Erythroblast (primary cell): ENCODE measurements at places on chromosomes 1 and 21.

GRCh38 chr1:201764166-201764565, 64.8 kb upstream of the IPO9 start:
- DNase-seq: no peak

- no peak for DNase-seq
Observed at GRCh38 chr1:7018351-7018750, 233.1 kb downstream of the CAMTA1 start.

- no peak for DNase-seq
Observed at GRCh38 chr1:34696981-34697380, 57.9 kb upstream of the GJB5 start.

- DNase-seq: peak; percentile 85
Observed at GRCh38 chr1:165827268-165828102, at the start of gene UCK2. TSS of gene UCK2 (plus strand) at chr1:165827614. CDS start at chr1:165827834, 220 bp downstream.

- peak; percentile 76 for DNase-seq
Observed at GRCh38 chr21:34693192-34693810, 24.5 kb downstream of the CLIC6 start.

DNA sequence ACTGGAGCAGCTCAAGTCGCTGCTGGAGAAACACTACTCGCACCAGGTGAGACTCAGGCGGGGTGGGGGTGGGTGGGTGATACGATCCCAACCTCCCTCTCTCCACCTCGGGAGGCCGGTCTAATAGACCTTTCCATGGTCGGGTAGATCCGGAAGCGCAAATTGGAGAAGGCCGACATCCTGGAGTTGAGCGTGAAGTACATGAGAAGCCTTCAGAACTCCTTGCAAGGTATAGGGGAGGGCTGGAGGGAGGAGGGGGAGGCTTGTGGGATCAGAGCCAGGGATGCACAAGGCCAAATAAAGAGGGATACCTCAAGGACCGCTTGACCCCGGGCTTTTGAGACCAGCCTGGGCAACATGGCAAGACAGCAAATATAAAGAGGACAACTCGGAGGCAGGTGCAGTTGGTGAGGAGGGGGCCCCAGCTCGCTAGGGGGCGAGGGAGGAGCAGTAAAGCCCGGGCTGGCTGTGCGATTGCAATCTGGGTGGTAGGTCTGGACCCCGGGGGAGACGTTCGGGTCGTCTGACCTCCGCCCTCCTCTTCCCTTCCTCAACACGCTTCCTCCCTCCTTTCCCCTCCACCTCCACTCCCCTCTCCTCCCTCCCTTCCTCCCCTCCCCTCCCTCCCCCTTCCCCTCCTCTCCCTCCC, 546 bp downstream of the HES3 start:
- no peak for DNase-seq

GRCh38 chr1:201463071-201463552, 5.9 kb downstream of the PHLDA3 start:
- no peak for DNase-seq

DNA sequence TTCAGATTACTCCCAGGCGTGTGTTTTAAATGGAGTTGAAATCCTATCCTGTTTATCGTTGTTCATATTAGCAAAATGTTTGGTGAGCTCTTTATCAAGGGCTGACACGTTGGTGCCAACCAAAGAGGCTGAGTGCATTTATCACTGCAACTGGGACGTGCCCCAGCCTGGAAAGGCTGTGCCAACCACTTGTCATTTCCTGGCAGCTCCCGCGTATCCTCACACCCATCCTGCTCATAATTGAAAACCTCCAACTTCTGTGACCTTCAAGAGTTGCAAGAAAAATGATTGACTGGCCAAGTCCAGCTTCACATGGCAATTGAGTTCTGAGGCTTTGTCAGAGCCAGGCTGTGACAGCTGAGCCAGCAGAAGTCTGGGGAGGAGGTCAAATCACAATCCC, 43.7 kb upstream of the KCNA3 start:
- no peak for DNase-seq

GRCh38 chr1:116871779-116872146, 38.0 kb upstream of the PTGFRN start:
- no peak for DNase-seq

DNA sequence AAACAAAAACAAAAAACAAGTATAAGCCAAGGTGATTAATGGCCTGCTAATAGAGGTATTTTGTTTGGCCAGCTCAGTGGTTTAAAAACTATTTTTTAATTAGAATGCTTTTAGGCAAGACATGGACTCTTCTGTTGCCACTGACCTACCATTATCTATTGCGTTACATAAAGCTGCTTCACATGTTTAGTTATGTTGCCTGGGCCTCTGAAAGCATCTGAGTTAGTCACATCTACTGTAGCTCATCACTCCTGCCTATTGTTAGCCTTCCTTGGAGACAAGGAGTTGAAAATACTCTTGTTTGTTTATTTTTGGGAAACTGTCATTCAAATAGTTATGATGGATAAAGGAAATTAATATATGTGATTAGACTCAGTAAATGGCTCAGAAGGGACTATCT, 14.3 kb downstream of the DNAJB4 start:
- no peak for DNase-seq

- no peak for DNase-seq
Observed at GRCh38 chr1:119626841-119627240, 21.2 kb downstream of the ZNF697 start.

DNA sequence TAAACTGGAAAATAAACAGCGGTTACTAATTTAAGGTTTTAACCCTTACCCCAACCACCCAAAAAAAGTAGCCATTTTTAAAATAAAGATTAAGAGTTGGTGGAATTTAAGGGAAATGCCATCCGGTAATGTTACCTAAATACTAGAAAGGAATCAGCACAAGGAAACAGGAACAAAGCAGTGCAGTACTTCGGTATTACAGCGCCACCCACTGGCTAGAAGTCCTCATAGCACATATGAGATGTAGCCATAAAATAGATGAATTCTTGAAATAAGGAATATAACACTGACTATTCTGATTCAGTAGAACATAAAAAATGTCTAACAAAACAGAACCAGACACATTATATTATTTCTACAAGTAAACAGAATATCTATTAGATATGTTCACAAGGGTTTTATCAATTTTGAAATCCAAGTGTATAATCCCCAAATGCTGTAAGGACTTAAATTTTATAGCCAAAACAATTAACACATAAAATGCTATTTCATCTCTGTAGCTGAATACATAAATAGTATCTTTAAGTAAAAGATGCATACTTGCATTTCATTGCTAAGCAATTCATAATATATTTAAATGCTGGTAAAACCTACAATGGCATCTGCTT, 58.8 kb downstream of the FRRS1 start:
- peak; percentile 82 for DNase-seq

DNA sequence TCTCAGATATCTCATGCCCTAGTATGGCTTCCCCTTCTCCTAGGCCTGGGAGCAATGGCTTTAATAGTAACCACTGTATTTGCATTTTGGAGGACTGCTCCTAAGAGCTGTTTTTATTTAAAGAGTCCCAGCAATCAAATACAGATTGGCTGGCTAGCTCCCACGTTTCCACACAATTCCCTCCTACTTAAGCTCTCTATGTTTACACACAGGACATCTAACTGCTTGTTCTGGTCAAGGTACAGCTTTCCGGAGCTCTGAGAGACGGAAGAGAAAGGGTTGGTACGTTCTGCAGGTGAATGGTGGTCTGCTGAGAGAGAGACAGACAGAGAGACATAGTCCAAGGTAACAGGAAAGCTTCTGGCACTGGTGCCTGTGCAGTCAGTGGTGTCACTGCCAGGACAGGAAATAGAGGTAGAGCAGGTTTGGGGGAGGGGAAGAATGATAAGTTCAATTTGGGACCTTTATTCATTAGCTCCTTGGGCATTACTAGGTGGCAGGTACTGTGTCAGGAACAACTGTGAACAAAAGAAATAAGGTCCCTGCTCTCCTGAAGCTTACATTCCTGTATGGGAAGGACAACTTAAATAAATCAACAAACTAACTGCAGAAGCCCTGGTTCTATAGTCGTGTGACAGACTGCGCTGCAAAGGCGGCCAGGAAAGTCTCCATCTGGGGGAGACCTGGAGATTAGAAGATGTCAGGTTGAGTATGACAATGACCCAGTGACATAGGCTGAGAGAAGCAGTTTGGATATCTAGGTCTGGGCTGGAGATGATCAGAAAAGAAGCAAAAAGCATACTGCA, 1.2 kb upstream of the SLC25A33 start:
- DNase-seq: no peak

GRCh38 chr1:115546846-115547245, 94.9 kb upstream of the VANGL1 start:
- DNase-seq: no peak

GRCh38 chr1:237677979-237678378, 212.7 kb downstream of the ZP4 start:
- DNase-seq: no peak

GRCh38 chr1:66275601-66276023, 258.3 kb upstream of the SGIP1 start:
- DNase-seq: no peak

DNA sequence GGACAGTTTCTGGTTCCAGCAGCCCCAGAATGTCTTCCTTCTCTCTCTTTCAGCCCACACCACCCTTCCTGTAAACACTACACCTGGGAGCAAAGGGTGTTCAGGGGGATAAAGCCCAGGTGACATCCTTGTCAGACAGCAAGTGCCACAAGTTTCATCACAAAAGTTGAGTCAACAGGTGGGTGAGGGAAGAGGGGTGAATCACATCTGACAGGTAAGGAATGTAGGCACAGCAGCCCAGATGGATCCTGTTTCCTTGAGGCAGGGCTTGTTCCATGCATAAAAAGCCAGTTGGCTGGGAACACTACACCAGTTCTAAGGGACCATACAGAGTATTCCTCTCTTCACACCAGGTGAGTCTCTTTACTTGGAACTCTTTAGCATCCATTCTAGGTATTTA, at the start of gene SPRR1B:
SPRR1B (plus strand) TSS at position 309 of the 400 bp plus-strand sequence. CDS start 1,143 bp downstream, outside the sequence.
- no peak for DNase-seq

DNA sequence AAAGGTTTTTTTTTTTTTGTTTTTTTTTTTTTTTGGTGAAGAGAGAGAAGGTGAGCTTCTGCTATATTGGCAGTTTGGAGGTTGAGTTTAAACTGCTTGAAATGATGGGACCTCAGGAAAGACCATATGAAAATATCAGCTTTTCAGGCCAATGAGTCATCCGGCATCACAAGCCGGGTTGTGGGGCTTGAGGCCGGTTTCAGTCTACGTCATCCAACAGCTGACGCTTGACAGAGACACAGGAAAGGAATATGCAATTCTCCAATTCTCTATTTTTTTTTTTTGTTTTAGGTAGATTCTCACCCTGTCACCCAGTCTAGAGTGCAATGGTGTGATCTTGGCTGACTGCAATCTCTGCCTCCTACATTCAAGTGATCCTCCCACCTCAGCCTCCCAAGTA, 52.4 kb downstream of the KCNJ6 start:
- no peak for DNase-seq

DNA sequence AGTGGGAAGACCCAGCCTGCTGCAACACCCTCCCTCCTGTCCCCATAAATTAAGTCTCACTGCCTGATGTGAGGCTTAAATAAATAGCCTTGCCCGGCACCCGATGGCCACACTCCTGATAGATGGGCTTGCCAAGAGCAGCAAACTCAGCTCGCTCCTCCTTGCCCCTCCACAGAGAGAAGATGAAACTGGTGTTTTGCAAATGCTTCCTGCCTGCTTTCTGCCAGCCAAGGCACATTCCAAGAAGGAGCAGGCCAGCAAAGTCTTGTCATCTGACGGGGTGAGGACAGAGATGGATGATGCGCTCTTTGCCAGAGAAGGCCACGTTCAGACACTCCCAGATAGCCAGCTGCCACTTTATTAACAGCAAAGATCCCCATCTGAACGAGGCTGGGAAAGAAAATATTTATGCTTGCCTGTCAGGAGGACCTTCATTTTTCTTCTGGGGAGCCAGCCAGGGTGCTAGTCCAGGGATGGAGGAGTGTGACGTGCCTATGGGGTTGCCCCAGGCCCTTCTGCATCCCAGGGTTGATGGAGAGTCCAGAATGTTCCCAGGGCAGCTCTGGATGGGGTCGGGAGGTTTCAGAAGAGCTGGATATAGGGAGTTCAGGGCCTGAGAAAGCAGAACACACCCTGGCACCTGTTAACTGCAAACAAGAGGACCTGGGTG, 265.4 kb downstream of the FOXD2 start:
- no peak for DNase-seq

DNA sequence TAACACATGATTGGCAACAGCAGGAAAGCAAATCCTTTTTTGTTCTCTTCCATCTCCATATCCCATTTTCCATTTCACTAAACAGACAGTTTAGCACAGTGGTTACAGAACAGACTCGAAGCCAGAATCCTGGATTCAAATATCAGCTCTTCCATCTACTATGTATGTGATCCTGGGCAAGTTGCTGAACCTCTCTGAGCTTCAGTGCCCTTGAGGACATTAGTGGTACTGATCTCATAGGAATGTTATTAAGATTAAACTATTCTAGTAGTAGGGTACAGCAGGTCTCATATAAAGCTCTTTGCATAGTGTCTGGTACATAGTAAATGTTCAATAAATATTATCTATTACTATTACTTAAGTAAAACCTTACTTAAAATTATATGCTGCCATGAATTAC, 13.8 kb upstream of the HHIPL2 start:
- DNase-seq: no peak

- no peak for DNase-seq
Observed at GRCh38 chr1:67476006-67476482, 45.8 kb upstream of the SERBP1 start.

- no peak for DNase-seq
Observed at GRCh38 chr1:31580513-31580870, 4.2 kb downstream of the TINAGL1 start.

DNA sequence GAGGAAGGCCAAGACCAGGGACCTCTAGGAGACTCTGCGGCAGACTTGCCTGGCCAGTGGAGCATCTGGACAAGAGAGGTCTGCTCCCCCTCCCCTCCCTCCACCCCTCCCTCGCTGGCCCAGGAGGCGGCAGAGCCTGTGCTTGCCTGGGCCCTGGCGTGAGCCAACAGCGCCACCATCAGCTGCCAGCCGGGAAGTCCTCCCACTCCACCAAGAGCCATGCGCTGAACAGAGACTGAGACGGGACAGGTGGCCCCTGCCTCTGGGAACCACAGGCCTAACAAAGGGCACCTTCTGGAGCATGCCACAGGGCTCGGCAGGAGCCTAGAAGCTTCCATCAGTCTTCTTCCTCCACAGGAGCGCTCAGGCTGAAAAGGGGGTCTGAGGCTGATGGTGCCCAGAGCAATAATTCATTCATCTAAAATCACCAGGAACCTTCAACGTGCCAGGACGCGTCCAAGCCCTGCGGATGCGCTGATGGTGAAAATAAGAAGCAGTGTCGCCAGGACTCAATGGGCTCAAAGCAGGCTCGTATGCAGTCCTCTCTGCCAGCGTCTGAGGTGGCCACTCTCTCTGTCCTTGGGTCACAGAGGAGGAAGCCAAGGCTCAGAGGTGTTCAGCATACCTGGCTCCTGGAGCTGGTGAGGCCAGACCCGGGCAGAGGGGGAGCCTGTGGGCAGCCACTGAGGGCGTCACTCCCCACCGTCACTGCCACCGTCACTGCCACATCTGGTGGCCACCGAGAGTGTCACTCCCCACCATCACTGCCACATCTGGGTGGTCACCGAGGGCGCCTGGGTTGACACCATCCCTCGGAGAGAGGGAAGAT, 161.2 kb downstream of the NPHP4 start:
- peak; percentile 7 for DNase-seq
